ENCODE measurements at places on chromosomes 16 and 17.

DNA sequence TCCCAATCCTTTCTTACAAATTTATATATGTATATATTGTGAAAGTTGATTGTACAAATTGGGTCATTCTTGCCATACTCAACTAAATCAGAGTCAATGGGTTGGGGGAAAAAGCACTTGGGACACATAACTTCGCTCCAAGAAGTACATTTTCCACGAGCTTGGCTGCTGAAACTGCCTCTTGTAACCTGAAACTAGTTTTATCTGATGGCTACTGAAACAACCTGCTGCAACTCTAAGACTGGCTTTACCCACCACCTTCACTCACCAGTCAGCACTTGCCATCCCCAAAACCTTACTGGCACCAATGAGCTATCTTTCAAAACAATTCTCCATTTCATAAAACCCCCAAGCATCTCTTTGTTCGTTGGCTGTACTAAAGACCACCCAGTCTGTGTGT is 14.5 kb upstream of the MYCBPAP start:
- no peak for DNase-seq

GRCh38 chr17:13437966-13438779 is 163.6 kb downstream of the HS3ST3A1 start:
- no peak for DNase-seq

GRCh38 chr17:67824735-67825626 is at the start of gene BPTF:
TSS of gene BPTF (plus strand) at chr17:67825503. CDS start at chr17:67825725, 222 bp downstream.
- peak; percentile 81 for DNase-seq

DNA sequence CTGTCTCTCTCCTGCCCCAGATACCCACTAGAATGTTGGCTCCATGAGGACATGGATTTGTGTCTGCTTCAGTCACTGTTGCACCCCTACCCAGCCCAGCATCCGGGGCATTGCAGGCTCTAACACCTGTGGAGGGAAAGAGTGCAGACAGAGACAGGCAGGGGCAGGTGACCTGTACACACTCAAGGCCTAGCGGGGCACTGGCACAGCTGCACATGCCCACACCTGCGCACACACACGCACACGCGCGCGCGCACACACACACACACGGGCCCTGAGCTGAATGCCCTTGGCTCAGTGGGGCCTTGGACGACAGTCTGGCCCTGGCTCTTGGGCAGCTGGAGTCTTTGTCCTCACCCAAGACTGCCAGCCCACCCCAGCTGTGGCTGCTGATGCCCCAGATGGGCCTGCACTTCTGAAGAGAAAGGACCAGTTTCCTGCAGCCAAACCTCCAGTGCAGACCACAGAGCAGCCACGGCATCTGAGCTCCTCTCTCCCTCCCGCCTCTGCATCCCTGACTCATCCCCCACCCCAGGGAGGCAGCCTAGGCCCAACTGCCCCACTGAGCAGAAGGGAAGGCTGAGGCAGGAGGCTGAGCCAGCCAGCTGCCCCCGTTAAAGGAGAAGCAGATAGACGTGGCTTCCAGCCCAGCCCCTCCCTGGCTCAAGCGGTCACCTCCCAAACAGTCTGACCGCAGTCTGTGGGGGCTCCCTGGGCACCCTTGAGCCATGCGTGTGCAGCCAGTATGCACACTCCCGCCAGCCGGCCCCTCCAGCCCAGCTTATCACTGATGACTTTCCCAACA is 12.3 kb upstream of the RAI1 start:
- no peak for DNase-seq

DNA sequence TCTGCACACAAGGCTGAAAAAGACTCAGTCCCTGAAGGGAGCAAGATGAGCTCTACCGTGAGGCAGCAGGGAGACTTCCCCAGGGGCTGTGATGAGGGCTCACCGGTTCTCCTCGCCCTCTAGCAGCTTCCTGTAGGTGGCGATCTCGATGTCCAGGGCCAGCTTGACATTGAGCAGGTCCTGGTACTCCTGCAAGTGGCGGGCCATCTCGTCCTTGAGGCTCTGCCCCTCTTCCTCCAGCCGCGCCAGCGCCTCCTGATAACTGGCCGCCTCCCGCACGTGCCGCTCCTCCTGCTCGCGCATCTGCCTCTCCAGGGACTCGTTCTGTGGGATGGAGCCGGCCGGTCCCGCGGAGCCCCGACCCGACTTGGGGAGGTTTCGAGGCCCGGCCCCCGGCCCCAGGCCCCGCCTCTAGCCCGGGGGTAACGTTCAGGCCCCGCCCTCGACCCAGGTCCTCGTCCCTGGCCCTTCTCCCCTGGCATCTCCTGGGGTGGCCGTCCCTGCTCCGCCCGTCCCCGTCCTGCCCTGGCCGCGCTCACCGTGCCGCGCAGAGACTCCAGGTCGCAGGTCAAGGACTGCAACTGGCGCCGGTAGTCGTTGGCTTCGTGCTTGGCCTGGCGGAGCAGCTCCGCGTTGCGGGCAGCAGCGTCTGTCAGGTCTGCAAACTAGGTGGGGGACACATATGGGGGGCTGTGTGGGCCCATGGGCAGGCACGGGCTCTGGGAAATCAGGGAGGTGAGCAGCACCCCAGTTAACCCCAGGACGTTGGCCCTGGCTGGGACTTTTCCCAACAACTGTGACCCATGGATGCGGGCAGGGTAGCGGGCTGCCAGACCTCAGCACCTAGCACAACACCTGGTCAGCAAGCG is 3.9 kb downstream of the GFAP start:
- peak; percentile 11 for DNase-seq

DNA sequence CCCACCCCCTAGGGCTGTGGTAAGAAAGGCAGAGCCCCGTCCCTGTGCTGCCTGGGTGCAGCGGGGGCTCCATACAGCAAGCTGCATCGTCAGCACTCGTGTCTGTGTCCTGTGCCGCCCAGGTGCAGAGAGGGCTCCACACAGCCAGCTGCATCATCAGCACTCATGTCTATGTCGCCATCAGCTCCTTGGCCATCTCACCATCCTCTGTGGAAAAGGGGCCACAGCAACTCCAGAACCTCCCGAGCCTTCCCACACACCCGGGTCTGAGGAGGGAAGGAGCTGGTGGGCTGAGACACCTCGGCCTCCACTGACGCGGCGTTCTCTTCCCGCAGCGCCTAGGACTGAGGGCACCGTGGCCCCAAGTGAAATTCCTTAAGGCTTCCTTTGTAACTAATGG is 72.9 kb upstream of the CHMP6 start:
- DNase-seq: no peak

DNA sequence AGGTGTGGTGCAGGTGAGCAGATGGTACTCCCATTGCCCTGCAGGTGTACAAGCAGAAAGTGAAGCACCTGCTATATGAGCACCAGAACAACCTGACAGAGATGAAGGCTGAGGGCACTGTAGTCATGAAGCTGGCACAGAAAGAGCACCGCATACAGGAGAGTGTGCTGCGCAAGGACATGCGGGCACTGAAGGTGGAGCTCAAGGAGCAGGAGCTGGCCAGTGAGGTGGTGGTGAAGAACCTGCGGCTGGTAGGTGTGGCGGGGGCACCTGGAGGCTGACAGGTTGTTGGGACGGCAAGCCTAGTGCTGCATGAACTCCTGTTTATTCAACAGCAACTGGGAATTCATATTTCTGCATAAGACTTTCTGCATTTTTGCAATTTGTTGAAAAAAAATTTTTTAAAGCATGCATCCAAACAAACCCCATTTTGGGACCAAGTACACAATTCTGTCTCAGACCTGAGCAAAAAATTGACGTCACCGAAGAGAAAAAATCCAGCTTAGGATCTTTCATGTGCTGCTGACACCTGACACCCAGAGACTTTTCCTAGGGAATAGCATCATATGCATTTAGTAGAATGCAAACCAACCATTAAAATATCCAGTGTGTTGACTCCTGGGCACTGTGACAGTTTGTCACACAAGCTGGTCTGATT is 13.5 kb upstream of the DBNDD1 start:
- no peak for DNase-seq

DNA sequence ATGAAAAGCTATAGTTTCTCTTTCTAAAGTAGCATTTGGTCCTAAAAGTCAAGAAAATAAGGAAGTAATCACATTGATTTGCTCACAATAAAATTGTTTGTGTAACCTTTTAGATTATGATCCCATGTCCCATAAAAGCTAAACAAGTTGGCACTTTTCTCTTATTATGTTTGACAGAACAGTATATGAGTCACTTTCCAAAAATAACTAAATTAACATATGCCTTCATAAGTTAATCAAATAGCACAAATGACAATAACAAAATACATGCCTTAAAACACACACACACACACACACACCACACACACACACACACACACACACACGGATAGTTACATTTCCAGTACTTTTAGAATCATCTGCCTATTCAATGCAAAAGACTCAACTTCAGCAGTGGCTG is 2.8 kb downstream of the MED13 start:
- DNase-seq: no peak

- DNase-seq: no peak
Measured at GRCh38 chr17:10144982-10145381, 53.4 kb downstream of the GAS7 start.

GRCh38 chr17:67578142-67578457 is 139.6 kb upstream of the NOL11 start:
- DNase-seq: no peak

DNA sequence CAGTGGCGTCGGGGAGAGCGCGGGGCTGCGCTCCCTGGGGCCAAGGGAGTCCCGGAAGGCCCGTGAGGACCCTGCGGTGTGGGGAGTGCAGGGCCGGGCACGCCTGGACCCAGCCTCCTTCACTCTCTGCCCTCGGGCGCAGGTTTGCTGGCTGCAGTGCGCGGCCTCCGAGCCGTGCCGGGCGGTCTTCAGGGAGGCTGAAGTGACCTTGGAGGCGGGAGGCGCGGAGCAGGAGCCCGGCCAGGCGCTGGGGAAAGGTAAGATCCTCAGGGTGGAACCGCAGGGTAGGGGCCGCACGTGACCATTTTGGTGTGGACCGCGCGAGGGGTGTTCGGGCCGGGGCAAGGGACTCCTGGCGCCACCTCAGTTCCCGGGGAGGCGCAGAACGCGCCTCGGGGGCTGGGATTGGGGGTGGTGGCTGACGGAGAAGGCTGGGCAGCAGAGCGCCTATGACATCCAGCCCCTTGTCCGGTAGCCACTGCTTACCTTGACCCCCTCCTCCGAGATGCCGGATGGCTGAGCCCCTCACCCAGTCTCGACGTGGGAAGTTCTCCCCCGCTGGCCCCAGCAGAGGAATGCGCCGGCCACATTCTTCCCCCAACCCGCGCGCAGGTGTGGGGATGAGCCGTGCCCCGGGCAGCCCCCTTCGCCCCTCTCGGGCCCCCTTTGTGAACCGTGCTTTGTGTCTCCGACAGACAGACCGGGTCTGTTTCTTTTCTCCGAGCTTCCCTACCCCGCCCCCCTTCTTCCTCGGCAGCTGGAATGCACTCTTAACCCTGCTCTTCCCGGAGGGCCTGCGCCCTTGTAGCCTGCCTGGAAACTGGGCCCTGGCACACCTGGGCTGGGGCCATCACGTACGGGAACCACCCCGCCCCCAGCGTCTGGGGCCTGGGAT is 631 bp downstream of the CDH3 start:
- DNase-seq: no peak

DNA sequence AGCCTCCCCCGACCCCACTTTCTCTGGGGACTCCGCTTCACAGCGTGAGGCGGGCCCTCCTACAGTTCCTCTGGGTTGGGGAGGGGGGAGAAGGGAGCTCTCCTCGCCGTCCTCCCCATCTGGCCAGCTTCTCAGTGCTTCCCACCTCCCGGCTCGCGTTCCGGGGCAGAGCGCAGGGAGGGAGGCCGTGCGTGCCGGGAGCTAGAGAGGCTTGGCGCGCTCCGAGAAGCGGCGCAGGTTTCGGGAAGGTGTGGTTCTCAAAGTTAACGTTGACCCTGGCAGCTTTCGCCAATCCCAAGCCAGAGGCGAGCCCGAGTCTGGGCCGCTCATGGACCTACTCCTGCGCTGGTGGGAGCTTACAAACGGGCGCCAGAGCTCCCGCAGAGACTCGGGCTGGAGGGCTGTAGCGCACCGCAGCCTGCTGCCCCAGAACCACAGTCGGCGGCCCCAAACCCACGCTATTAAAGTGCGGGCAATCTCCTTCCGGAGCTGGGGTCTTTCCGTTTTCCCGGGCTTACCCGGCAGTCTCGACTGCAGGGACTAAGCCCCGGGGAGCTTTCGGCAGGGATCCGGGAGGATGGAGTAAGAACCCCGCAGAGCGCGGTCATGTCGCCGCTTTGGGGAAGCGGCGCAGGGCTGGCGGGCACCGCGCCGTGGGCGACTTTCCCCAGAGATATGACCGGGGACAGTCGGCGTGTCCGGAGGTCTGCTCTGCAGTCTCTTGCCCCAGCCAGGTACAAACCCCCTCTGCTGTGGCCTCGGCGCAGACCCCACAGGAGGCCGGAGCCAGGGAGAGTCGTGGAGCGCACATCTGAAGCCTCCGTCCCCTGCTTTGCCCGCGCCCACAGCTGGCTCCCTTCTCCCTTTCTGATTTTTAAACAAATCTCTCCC is 787 bp downstream of the CDH11 start:
- DNase-seq: no peak

- DNase-seq: no peak
Measured at GRCh38 chr16:66408163-66409048, 18.7 kb upstream of the BEAN1 start.

DNA sequence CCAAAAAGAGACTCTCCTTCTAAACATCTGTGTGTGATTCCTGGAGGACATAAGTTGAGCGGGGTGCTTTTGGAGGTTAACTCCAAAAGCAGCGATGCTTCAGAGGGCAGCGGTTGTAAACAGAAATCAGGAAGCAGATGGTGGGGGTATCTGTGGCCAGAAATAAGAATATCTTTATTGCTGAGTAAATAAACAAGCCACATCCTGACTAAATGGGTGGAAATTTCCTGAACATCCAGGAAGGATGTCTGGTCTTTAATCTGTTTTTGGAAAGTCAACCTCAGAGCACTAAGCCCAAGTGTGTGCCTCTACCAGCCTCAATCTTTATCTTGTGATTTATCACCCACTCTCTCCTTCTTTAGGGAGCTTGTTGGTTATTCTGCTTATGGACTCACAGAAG is 123.3 kb downstream of the CDH13 start:
- DNase-seq: no peak

DNA sequence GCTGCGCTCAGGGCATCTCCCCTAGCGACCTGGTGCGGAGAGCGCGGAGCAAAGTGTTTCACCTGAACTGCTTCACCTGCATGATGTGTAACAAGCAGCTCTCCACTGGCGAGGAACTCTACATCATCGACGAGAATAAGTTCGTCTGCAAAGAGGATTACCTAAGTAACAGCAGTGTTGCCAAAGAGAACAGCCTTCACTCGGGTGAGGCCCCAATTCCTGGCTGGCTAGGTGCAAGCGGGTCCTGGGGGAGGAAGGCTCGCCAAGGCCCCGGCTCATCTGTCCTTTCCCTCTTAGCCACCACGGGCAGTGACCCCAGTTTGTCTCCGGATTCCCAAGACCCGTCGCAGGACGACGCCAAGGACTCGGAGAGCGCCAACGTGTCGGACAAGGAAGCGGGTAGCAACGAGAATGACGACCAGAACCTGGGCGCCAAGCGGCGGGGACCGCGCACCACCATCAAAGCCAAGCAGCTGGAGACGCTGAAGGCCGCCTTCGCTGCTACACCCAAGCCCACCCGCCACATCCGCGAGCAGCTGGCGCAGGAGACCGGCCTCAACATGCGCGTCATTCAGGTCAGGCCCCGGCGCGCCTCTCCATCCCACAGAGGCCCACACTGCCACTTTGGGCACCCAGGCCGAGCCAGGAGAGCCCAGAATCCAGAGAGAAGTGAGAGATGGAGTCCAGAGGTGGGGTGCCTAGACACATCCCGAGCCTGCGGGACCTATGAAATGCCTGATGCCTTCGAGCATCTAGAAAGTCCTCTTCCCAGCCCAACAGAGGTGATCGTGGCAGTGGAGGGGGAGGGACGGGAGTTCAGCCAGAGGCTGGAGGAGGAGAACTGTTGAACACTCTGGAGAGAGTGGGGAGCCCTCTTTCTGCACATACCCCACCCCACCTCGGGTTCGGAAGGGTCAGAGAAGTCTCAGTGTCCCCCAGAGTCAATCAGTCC is 3.3 kb downstream of the LHX1 start:
- no peak for DNase-seq

Data from effector CD8-positive, alpha-beta T cell (primary cell).